ENCODE measurements at places on chromosomes 2 and 18.

DNA sequence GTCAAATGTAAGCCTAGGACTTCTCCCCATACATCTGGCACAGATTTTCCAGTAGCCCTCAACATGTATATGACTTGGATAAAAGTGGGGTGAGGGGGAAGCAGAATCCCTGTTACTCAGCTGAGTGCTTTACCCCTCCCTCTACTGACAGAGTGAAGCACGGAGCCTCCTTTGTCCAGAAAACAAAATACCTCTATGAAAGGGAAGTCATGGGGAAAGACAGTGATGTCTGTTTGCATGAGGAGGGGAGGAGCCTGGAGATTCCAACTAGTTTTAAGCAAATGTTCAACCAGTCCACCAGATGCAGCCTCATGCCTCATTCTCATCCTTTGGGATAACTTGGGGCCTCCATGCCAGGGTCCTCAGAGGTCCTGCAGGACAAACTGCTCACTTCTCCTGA is 203.9 kb downstream of the SMAD2 start:
- no peak for DNase-seq

- no peak for DNase-seq
Observed at GRCh38 chr18:68564961-68565360, 149.9 kb downstream of the TMX3 start.

GRCh38 chr2:118582058-118582457 is 265.4 kb downstream of the EN1 start:
- no peak for DNase-seq

- DNase-seq, result no peak
Observed at GRCh38 chr2:195636890-195637289, 20.1 kb upstream of the SLC39A10 start.

DNA sequence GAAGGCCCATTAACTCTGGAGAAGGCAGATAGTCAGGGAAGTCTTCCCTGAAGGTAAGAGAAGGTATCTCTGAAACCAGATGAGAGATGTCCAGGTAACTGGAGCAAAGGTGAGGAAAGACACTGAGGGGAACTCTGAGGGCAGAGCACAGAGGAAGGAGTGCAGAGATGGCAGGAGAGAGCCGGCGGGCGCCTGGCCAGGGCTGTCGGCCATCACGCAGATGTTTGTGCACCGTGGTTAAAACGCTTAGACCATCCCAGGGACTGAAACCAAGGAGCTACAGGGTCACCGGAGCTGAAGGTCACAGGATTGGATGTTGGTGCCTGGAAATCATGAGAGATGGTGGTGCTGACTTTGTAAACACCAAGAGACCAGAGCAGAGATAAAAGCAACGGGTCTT is 55.4 kb downstream of the LAMA1 start:
- no peak for DNase-seq

GRCh38 chr18:48775372-48776155 is 175.2 kb downstream of the SMAD7 start:
- no peak for DNase-seq

DNA sequence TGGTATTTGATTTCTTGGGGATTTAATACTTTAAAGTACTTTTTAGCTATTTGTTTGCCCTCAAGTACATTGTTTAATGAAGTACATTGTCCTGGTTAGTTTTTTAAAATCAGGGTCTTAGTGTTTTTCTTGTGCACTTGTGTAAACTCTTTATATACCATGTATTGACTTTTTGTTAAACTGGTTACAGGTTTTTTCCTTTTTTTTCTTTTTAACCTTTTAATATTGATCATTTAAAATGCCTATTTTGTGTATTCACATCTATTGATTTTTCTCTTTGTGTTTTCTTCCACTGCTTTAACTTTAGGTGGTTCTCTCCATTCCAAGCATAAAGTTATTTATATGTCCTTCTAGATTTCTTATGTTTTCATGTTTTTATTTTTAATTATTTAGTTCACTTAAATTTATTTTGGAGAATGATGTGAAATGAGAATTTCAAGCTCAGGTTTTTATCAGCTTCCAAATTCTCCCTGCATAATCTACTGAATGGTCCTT is 84.5 kb upstream of the MYCN start:
- no peak for DNase-seq

- DNase-seq, result no peak
Observed at GRCh38 chr2:155546721-155547555, 785.6 kb downstream of the NR4A2 start.

DNA sequence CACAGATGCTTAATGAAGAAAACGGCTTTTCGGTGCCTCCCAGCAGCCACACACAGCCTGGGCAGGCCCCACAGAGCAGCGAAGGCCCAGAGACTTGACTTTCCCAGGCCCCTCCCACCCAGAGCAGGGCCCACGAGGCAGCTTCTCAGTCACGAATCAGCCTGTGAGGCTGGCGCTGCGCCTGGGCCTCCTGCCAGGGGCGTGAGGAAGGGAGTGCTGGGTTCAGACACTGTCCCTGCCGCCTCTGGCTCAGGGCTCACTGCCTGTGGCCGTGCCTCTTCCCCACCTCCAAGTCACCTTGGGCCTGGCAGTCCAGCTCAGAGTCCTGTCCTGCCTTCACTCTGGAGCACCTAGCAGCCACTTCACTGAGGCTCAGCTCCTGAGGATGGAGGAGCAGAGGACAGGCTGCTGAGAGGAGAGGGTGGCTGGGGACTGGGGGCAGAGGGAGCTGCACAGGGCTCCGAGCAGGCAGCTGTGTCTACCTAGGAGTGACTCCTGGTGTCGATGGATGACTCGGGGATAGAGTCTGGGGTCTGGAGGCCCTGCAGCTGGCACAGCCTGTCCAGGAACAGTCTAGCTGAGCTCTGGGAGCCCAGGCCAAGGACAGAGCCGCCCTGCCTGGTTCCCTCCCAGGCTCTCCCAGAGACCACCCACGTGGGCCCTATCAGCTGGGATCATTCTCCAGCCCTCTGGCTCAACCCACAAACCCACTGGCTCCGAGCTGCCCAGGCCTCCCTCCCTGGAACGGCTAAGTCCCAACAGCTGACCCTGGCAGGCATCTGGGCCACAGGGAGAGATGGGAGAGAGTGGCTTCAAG is 36.4 kb upstream of the FOSL2 start:
- no peak for DNase-seq

GRCh38 chr2:8872821-8873432 is 35.5 kb upstream of the KIDINS220 start:
- no peak for DNase-seq

- DNase-seq, result no peak
Observed at GRCh38 chr2:69200107-69200520, 186.9 kb downstream of the GFPT1 start.

DNA sequence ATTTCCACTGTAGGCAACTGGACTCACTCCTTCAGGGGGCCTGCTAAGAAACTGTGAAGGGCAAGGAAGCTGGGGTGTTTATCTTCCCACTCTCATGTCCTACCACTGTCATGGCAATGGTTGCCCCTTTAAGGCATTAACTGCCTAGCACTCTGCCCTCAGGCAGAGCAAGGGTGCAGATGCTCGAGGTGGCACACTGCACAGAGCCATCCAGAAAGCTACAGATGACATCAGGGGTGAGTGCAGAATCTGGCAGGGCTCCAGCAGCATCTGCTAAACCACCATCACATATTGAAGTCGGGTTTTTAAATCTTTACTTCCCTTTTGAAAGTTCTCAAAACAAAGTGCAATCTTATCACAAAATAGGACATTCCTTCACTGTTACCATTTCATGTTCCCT is 75.4 kb downstream of the RAPGEF4 start:
- no peak for DNase-seq

- no peak for DNase-seq
Observed at GRCh38 chr2:72263776-72264060, 116.1 kb upstream of the CYP26B1 start.

DNA sequence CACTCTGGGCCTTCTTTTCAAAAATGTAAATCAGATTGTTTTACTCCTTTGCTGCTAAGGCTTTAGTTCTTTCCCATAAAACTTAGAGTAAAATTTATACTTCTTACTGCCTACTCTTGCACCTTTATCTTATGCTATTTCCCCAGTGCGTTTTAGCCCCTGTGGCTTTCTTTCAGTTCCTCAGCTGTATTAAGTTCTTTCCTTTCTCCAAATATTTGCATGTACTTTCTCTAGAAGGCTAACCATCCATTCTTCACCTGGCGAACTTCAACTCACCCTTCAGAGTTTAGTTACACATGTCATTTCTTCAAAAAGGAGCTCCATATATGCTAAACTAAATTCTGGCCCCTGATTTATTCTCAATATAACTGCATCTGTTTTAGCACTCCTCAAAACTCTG is 160.7 kb downstream of the FSHR start:
- DNase-seq, result no peak

DNA sequence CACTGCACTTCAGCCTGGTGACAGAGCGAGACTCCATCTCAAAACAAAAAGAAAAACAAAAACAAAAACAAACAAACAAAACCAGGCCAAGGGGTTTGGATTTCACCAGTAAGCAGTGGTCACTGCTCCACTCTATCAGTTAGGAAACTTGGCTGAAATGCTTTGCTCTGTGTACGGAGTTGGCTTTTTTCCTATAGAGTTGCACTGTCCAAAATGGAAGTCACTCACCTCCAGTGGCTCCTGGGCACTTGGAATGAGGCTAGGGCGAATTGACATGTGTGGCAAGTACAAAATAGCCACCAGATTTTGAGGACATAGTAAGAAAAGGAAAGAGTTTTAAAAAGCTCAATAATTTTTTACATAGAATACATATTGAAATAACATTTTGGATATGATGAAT is 228.7 kb downstream of the LOXHD1 start:
- no peak for DNase-seq

DNA sequence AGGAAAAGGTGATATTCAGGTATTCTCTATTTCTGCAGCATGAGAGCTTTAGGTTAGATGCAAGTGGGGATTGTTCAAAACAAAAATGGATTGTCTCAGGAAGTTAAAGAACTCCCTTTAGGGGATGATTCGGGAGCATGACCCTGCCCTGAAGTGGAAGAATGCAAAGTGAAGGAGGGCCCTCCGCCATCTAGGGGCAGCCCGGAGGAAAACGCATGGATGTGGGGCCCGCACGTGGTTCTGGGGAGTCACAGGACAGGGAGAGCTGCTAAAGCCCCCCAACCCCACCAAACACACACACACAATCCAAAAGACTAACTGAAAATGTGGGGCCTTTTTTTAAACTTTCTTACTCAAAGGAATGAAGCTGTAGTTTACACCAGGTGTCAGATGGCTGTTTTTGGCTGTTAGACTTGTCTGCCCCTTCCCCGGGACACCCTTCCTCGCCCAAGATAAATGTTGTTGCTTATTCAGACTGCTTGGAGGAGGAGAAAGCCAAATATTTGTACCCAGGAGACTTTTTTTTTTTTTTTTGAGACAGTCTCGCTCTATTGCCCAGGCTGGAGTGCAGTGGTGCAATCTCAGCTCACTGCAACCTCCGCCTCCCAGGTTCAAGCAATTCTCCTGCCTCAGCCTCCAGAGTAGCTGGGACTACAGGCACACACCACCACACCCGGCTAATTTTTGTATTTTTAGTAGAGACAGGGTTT is 78.8 kb downstream of the HNRNPLL start:
- no peak for DNase-seq

GRCh38 chr2:224646242-224646846 is 61.2 kb upstream of the CUL3 start:
- no peak for DNase-seq

- no peak for DNase-seq
Observed at GRCh38 chr2:109125593-109126500, 3.2 kb upstream of the SH3RF3 start.

GRCh38 chr2:218028562-218029348 is 26.0 kb upstream of the TNS1 start:
- no peak for DNase-seq

DNA sequence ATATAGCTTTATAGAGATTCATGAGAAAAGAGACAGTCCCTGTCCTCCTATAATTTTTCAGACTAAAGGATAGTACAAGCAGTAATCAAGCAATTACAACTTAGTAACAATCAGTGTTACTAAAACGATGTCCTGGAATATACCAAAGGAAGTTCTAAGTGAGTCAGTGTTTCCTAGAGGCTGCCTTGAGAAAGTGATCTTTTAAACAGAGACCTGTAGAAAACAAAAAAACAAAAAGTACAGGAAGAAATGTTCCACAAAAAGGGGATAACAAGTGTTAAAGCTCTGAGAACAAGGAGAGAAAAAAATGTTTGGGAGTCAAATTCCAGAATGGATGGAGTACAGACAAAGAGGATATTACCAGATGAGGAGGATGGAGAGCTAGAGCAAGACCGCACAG is 556.4 kb downstream of the ERBB4 start:
- DNase-seq, result no peak

DNA sequence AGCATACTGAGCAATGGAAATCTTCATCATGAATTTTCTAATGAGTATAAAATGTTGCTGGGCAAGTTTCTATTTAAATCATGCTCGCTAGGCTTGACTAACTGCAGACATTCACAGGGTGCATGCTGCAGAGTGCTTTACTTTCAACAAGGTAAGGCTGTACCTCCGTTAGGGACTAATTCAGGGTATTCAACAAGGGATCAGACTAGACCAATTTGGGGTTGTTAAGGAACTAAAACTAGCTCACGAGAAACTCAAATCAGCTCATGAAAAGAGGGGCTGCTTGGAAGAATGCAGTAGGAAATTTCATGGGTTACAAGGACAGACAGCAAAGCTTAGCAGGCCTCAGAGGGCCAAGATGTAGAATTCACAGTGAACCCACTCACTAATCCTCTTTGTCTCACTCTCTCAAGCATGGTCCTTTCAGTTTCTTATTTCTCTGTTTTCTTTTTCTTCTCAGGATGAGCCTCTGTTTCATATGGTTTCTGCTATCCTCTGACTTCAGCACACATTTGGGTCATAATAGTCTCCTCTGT is 2.2 kb downstream of the MYO3B start:
- no peak for DNase-seq

- no peak for DNase-seq
Observed at GRCh38 chr2:85998071-85998991, 107.4 kb downstream of the POLR1A start.

DNA sequence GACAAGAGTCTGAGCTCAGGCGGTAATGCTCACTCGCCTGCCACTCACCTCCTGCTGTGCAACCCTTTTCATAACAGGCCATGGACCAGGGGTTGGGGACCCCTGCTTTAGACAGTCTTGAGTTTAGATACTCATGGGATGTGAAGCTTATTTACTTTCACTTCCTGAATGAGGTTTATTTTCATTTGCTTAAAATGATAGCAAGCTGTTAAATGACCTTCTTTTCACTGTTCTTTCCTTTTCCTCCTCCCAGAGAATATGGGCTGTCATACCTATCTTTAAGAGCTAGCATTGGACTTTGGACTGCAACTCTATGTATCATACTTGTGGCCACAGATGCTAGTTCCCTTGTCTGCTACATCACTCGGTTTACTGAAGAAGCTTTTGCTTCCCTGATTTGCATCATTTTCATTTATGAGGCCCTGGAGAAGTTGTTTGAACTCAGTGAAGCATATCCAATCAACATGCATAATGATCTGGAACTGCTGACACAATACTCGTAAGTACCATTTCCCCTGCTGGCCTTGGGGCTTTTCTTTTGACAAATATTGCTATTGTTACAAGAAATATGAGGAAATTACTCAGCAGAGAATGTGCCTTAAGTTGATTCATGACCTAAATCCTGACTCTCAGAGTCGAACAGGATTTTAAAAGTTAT is 168.5 kb downstream of the DPP4 start:
- DNase-seq, result no peak

GRCh38 chr18:56637711-56638231 is 621 bp downstream of the TXNL1 start:
- no peak for DNase-seq
